ENCODE measurements at places on chromosomes 3 and 15. TPM values are rescaled to one million over a fixed set of nuclear protein-coding genes. Genes with fewer than 3 reads are reported as not detected.
A peak's percentile ranks its signal among the peaks of the same experiment; 100 is the strongest.

- DNase-seq = peak; percentile 91
These were observed 119.9 kb downstream of the DGKG start for GRCh38 chr3:186241910-186242821.

DNA sequence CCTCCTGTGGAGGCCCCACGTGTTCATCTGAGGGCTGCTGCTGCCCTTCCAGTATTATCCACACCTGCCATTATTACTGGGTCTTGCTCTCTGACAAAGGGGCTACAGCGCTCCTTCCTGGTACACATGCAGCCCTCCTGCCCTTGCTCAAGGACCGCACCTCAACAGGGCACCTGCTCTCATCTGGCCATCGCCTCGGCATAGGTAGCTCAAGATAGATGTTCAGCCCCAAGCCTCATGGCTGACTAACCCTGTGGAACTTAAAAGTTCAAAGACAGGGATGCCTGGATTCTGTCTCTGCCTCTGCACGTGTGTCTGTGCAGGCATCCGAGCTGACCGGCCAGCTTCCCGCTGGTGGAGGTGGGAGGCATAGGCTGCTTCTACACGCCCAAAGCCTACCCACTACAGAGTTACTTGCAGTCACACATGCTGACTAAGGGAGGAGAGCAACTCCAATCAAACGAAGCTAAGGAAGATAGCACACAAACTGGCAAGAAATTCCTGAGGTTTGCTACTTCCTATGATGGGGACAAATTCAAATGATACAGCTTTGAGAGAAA, 152.5 kb upstream of the ATP10A start:
- no peak for DNase-seq

DNA sequence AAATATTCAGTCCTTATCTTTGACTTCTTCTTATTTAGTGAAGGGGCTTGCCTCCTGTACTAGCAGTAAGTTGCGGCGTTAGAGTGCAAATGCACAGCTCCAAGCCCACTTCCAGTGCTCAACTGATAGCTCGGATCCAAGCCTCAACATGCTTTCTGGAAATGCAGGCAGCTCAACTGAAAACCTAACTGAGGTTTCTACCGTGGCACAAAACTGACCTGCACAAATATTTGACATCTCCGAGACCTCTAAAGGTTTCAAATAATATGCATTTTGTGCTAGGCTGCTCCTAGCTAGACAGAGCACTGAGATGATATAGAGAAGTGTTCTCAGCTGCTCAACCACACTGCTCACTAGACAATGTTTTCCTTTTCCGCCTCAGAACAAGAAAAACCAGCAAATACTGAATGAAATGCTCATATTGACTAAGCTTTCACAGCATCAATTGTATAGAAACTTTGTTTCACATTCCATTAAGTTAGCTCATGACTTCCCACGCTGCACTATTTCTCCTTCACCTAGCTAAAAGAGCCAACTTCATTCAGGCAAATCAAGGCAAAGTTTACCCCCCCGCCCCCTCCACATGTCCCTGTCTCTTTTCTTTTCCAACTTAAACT, 822 bp downstream of the ZNF385D start:
- no peak for DNase-seq

GRCh38 chr3:173799060-173799816, 401.7 kb downstream of the NLGN1 start:
- DNase-seq = no peak

DNA sequence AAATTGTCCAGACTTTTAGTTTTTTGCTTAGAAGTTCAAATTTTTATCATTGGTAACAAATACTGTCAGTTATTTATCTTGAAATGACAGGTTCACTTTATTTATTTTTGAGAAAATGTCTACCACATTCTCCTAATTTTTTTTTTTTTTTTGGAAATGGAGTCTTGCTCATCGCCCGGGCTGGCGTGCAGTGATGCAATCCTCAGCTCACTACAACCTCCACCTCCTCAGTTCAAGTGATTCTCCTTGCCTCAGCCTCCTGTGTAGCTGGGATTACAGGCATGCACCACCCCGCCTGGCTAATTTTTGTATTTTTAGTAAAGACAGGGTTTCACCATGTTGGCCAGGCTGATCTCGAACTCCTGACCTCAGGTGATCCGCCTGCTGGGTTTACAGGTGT, 16.1 kb upstream of the EBLN2 start:
- DNase-seq = no peak

DNA sequence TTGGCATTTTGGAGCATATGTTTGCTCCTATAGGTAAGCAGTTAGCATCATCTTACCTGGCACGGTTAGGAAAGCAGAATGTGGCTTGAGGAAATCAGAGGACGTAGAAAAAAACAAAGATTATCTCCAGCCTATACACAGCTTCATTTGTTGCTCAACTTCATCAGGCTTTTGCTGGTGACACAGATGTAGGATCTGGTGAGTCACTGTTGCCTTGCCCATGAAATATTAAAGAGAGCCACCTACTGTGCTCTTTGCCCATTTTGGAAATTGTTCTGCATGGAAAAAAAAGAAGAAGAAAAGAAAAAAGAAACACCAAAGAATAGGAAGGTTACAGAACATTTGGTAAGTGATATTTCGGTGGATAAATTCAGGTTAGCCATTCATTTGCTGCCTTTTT, 3.8 kb downstream of the IL1RAP start:
- DNase-seq = no peak

- no peak for DNase-seq
These were observed 113.5 kb upstream of the GALNT15 start for GRCh38 chr3:16060945-16061344.

GRCh38 chr15:63601704-63602185, 4.6 kb downstream of the FBXL22 start:
- DNase-seq = peak; percentile 78

- no peak for DNase-seq
These were observed 13.8 kb downstream of the THBS1 start for GRCh38 chr15:39594446-39595337.

DNA sequence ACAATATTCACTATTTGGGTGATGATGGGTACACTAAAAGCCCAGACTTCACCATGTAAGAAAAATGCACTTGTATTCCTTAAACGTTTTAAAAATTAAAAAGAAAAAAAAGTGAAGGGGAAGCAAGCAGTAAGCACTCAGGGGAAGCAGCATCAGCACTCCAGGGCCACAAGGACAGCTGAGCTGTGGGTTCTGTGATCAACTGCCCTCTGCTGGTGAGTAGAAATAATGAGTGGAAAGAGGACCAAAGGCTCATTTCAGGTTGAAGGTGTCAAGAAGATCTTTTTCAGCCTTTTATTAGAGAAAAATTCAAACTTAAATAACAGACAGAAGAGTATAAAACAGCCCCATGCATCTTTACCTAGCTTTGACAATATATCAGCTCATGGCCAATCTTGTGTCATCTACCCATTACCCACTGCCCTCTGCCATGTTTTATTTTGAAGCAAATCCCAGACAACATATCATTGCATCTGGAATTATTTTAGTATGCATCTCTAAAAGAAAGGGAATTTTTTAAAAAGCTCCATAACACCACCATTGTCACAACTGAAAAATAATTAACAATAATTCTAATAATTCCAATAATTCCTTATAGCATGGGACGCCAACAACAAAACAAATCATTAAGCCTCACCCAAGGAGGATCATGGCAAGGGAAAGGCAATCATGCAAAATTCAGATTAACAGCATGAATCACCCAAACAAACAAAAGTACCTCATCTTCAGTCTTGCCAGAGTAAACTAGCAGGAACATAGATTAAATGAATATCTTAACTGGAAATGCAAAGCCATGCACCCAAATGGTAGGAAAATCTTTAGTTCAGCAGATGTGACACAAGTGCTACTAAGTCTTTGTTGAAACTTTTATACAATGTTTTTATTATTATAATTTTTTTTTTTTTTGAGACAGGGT, 42.5 kb downstream of the TAMM41 start:
- DNase-seq = peak; percentile 89

DNA sequence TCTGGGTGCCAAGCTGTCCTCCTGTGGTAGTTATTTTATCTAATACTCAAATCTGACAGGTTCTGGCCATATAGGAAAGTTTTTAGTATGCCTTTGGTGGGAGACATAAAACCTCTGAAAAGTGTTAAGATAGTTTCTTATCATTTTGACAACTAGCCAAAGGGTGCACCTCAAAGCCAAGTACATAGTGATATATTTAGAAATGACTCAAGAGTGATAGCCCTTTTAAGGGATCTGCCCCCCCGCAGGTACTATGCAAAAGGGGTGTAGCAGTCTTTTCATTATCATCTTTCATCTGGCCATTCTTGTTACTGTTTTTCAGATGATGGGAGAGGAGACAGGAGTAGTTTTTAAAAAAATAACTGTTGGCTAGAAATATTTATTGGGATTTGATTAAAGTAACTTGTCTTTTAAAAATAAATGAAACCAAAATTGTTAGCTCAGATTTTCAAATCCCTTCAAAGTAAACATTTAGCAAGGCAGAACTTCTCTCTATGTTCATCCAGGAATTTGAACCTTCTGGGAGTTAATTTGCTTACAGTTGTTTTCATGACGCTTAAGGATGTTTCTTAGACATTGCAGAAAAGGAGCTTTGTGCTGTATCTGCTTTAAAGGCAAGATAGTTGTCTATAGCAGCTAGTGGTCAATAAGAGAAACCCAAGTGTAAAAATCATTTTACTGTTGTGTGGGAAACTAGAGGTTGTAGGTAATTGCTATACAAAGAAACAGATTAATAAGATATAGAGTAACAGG, 5.1 kb downstream of the PHLDB2 start:
- DNase-seq = no peak

GRCh38 chr3:35894735-35895134, 255.4 kb downstream of the ARPP21 start:
- no peak for DNase-seq

DNA sequence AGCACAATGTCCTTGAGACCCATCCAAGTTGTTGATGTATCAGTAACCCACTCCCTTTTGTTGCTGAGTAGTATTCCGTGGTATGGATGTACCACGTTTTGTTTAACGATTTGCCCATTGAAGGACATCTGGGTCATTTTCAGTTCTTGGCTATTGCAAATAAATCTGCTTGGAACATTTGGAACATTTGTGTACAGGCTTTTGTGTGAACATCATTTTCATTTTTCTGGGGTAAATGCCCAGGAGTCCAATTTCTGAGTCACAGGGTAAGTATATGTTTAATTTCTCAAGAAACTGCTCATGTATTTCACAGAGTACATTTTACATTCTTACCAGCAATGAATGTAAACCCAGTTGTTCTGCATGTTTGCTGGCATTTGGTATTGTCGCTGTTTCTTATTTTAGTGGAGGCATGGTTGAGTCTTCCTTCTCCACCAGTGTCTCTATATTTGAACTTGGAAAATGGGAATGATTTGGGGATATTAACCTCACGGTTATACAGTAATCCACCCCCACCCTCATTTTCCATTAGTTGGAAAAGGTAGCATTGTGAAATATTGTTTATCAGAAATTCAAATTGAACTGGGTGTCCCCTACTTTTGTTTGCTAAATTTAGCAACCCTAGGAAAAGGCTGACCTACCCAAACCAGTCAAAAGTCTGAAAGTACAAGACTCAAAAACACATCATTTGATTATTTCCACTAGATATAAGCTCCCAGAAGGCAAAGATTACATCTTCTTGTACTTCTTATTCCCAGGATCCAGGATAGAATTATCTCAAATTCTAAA, 30.8 kb downstream of the POMGNT2 start:
- DNase-seq = peak; percentile 57

- peak; percentile 83 for DNase-seq
These were observed 235.1 kb downstream of the CD47 start for GRCh38 chr3:107855710-107856109.

DNA sequence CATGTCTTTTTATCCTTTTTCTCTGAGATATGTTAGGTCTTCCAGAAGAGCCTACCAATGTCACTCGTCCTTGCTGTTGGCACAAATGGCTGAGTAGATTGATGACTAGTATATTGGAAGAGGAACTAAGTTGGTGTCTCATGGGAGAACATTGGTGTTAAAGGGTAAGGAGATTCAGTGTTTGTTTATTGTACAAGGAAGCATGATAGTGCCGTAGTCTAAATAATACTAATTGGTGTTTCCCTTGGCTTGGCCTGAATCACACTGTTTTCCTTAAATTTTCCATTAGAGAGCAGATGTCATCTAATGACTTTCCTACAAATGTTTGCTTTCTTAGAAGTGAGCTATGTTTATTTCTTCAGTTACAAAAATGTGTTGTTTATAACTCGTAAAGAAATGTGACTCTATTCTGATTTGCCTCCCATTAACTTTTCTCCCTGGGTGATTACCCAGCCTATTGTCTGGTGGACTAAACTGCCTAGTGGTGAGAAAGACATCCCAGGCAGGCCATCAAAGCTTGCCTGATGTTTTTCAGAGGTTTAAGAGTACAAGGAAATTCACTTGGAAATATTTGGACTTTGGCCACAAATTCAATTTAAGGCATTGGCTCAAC, 28.7 kb downstream of the ADAMTSL3 start:
- DNase-seq = no peak

- no peak for DNase-seq
These were observed 74.2 kb downstream of the EPHB3 start for GRCh38 chr3:184635774-184636173.

GRCh38 chr3:115401851-115402501, 221.3 kb upstream of the GAP43 start:
- DNase-seq = no peak

ANKUB1 gene
- total RNA-seq = not detected

TTLL13 gene
- total RNA-seq = not detected

ADGRG7 gene
- total RNA-seq = not detected

GALNT15 gene
- total RNA-seq = not detected

MASP1 gene
- not detected for total RNA-seq

PRKAR2A gene
- 37.9 TPM for total RNA-seq

ACKR2 gene
- total RNA-seq = 0.43 TPM

LOXL1 gene
- not detected for total RNA-seq

Data from Karpas-422 (cell line).